ENCODE measurements at places on chromosomes 1 and 21.

DNA sequence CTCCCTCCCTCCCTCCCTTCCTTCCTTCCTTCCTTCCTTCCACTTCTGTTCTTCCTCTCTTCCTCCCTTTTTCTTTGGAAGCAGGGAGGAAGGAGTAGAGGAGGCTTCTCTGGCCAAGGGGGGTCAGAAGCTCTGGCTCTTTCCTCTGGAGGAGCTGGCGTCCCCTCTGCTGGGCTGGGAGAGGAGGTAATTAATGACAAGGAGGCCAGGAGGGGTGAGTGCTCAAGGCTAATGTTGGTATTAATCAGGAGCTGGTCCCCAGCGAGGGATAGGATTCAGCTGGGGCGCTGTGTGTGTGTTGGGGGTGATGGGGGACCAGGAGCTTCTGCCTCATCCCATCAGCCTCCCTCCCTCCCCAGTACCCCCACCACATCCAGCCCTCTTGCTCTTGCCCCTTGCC is 6.2 kb upstream of the PEAR1 start:
- no peak for DNase-seq

DNA sequence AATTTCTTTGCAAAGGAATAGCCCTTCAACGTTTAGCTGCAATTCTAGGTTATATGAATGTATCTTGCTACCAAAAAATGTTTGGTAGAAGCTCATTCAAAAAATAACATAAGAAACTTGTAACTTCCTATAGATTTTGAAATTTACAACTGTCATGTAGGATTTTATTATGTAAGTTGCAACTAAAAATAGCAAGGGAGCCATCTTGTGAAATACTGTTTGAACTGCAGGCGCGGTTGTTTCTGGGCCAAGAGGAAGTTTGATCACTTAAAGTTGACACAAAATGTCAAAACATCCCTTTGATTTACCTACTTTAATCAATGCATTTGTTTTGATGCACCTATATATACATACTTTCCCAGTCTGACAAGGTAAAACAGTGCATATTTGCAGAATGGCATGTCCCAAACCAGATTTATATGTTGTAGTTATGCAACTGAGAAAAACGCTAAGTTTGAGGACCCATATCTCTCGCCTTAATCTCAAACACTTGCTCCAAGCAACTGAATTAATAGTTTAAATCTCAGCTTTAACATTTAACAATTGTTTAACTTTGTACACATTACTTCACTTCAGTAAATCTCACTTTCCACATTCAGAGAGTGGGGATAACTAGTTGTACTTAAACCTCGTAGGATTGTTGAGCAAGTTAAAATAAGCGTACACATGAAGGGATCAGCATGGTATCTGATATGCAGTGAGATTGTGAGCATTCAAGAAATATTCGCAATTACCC is 63.9 kb downstream of the KCNK2 start:
- no peak for DNase-seq

DNA sequence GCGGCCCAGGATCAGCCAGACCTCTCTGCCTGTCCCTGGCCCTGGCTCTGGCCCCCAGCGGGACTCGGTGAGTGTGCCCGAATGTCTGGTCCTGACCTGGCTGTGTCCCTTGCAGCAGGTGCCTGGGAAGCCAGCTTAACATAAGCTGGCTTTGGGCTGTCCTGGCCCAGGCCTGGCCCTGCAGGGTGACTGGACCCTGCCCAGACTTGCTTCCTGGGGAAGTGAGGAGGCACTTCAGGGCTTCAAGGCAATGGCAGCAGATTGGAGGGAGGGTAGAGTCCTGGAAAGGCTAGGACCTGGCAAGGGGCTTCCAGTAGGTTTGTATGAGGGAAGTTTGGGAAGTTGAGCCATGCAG is 16.4 kb downstream of the RPS6KA1 start:
- DNase-seq: no peak

DNA sequence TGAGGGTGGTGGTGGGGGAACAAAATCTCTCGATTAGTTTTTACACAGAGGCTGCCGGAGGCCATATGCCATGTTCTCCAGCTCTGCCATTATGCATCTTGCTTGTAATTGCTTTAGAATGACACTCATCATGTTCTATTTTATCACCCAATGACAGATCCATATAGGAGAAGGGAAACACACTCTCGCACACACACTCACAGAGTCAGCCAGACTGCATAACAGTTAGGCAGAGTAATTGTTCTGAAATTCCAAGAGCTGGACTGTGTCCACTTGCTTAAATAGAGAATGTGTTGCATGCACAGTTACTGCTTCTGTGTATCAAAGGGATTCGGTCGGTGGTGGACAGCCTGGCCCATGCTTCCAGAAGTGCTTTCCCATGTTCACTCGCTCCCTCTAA is 30.6 kb downstream of the KCND3 start:
- no peak for DNase-seq

GRCh38 chr1:74504125-74504932 is 8.1 kb downstream of the LRRC53 start:
- DNase-seq: peak; percentile 14
